ENCODE measurements at places on chromosomes 4 and X.

DNA sequence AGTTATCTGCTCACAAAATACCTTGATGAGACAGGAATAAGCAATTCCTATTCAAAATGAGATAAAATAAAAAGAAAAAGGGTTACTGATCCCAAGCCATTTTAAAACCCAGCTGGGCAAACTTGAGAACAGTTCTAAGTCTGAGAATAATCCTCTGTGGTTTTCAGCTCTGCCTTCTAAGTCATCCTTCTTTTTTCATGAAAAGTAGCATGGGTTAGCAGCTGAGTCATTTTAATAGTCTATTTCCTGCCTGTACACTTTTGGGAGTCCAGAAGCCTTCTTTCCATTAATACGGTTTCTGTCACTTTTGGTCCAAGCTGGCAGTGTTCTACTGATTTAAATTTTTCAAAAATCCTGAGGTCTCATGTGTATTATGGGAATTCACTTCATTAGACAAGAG lies 374.3 kb downstream of the IQCM start:
- no peak for DNase-seq

- DNase-seq: no peak
Measured at GRCh38 chr4:17385403-17385802, 126.5 kb downstream of the QDPR start.

GRCh38 chr4:6207602-6208001 lies 7.3 kb upstream of the JAKMIP1 start:
- no peak for DNase-seq

GRCh38 chr4:10285028-10285427 lies 168.4 kb upstream of the WDR1 start:
- no peak for DNase-seq

DNA sequence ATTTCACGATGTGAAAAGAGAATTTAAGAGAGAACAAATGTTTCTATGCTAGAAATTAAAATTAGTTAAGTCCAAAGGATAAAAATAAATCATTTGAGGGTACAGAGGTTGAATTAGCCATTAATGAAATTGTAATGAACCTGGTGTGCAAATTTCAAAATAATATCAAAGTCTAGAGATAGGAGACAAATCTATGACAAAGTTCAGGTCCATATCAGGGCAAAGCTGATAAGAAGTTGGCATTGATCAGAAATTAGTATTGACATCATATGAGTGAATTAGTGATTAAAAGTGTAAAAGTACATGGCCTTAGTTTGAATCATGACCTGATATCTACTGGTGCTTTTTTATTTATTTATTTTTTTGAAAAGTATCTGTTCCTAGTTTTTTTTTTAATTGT lies 33.8 kb upstream of the UGT2A3 start:
- DNase-seq: no peak

DNA sequence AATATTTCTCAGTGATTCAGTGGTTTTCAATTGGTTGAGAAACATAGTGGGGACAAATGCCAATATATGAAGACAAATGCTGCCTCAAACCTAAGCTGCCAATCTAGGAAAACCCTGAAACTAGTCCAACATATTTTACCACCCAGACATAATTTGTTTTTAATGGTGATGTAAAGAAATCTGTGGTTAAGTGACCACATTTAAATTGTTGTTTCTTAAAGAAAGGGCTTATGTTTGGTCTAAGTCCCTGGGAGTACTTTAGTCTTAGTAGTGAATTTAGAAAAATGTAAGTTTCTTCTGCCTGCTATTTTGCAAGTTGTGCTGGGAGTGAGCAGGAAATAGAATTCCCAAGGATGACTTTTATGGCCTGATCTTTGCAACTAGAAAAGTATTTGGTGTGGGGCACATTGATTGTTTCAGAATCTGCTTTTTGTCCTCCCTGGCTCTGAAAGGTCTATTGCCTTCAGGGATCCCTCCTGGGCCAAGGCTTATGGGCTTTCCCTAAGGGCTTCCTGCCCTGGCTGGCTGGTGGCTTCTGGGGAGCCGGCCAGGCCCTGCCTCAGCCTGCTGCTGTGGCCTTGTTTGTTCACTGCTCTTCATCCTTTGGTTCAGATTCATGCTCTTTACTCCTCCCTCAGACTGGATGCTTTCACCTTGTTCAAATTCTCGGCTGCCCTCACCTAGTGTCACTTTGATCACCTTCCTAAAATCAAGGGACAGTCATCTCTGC lies 169.8 kb upstream of the JADE1 start:
- DNase-seq: no peak

DNA sequence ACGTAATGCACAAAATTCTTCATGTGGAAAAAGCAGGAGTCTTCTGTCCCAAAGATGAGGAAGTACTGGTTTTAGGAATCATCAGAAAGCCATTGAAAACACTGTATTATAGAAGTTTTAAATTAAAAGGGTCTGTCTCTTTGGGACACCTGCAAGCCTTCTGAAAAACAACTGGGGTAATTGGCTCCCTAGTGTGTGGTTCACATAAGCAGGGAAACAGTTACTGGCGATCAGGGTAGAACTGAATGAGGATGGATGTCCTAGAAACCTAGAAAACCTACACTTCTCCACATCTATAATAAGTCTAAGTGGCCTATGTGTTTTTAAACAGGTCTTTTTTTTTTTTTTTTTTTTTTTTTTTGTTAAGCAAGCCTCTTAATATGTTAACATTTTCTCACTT lies 945.5 kb upstream of the PCDH10 start:
- no peak for DNase-seq

GRCh38 chrX:16067886-16068515 lies 55.4 kb upstream of the GRPR start:
- DNase-seq: no peak

DNA sequence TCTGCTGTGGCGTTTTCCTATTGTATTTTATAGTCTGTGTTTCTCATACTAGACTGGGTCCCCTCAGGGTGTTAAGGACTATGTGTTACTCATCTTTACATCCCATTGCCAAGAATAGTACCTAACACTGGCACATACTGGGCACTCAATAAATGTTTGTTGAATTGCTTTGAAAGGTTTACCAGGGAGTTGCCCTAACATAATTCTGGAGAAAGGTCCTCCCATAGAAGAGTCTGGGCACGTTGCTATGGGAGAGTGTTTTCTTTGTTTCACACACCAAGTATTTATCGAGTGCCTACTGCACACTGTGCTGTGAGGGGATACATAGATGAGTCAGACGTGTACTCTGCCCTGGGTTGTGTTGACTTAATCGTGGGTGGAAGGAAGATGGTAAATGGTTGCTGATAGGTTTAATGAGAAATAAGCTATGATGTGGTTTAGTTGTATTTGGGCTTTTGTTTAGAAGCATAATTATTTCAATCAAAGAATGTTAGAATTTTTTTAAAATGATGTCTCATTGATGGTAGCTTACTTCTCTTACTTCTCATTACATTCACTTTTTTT lies 42.9 kb downstream of the AFF1 start:
- DNase-seq: no peak

GRCh38 chrX:12881914-12882313 lies 15.0 kb downstream of the TLR7 start:
- no peak for DNase-seq

GRCh38 chr4:20684852-20685763 lies 15.2 kb upstream of the PACRGL start:
- no peak for DNase-seq

GRCh38 chr4:87895964-87896621 lies 63.3 kb downstream of the MEPE start:
- DNase-seq: no peak

- DNase-seq: no peak
Measured at GRCh38 chr4:56512166-56512565, 6.6 kb downstream of the ARL9 start.

- DNase-seq: no peak
Measured at GRCh38 chr4:160414496-160414895, 1311.6 kb downstream of the RAPGEF2 start.

- DNase-seq: no peak
Measured at GRCh38 chrX:109691277-109691676, 41.8 kb downstream of the ACSL4 start.

GRCh38 chrX:139844884-139845283 lies 88.0 kb downstream of the ATP11C start:
- no peak for DNase-seq

GRCh38 chrX:100356351-100356896 lies 53.6 kb downstream of the PCDH19 start:
- DNase-seq: no peak

GRCh38 chr4:34202154-34202553 lies 2042.2 kb downstream of the ARAP2 start:
- no peak for DNase-seq

- no peak for DNase-seq
Measured at GRCh38 chr4:158302076-158302866, 92.0 kb downstream of the TMEM144 start.

GRCh38 chr4:744212-744841 lies 38.7 kb downstream of the PCGF3 start:
- no peak for DNase-seq

- peak; percentile 75 for DNase-seq
Measured at GRCh38 chrX:9312922-9313867, 151.7 kb upstream of the TBL1X start.

DNA sequence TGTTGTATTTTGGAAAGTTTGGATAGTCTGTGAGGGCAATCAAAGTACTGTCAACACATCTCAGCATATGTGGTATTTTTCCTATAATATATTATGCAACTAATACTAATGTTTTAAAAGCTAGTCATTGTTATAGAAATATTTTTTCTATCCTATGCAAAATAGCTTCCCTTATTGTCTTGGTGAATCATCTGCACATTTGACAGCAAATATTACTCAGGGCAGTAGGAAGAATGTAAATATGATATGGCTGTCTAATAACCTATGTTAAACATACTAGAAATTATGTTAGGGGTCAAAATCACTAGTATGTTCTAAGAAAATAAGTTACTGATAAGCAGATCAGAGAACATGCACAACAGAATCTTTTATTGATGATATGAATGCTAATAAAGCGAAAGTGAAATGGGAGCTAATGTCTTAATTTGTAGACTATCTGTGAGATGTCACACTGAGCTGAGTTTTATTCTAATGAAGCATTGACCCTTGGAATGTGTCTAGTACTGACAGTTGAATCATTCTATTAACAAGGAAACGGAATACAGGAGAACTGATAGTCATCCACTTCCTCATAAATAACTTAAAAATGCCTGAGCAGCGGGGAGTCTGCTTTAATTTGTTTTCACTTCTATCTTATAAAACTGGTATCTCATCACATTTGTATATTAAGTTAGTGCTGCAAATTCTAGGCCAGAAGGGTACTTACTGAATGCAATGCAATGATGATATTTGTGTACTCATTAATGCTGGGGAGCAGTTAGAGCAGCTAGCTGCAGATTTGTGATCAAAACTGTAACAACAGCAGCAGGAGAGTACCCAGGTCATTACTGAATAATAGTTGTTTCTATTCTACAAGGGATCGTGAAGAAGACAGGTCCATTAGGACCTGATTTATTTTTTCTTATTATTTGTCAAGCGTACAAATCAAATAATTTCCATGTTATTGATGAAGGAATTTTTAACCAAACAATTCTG lies 440.3 kb upstream of the AADAT start:
- DNase-seq: no peak

GRCh38 chr4:120731561-120731960 lies 191.0 kb downstream of the PRDM5 start:
- no peak for DNase-seq

- DNase-seq: no peak
Measured at GRCh38 chr4:84336964-84337705, 162.0 kb downstream of the NKX6-1 start.
